ENCODE measurements at places on chromosomes 6 and 20. TPM values are rescaled to one million over a fixed set of nuclear protein-coding genes. Genes with fewer than 3 reads are reported as not detected.

GRCh38 chr6:29516108-29516507, 28.4 kb upstream of the MAS1L start:
- no peak for DNase-seq

DNA sequence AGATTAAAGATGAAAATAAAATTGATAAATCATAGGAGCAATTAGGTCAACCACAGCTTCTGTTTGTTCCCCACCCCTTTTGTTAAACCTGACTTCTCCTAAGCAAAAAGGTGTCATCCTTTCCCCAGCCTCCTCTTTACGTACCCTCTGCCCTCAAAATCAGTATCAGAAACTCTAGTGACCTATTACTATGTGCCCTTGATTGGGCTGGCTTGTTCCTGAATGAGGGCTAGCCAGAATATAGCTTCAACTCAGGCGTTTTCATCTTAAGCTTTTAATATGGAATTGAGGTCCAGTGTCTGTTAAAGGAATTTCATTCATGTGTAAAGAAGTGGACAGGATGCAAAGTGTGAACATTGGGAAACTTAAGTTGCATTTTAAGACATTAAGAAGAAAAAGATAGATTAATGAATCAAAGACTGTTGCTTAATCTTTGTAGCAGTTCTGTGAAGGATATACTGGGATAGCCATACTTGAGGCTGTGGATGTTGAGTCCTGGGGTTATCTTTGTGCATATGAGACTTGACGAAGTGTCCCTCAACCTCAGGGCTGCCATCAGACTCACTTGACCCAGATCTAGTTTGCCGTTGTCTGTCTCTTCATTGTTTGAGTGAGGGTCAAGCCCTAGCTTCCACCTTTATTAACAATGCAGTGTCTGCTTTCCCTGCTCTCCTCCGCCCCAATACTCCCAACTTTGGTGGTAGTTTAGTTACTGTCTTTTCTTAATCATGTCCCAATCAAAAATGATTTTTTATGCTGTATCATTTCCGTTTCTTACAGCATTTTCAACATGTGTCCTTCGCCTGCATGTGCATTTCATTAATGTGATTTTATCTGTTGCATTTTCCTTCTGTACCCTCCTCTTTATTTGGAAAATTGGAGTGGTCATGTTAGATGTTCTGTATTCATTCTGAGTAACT, 1.9 kb downstream of the TBPL1 start:
- no peak for DNase-seq

- no peak for DNase-seq
Measured at GRCh38 chr6:20352346-20352745, 49.3 kb upstream of the E2F3 start.

DNA sequence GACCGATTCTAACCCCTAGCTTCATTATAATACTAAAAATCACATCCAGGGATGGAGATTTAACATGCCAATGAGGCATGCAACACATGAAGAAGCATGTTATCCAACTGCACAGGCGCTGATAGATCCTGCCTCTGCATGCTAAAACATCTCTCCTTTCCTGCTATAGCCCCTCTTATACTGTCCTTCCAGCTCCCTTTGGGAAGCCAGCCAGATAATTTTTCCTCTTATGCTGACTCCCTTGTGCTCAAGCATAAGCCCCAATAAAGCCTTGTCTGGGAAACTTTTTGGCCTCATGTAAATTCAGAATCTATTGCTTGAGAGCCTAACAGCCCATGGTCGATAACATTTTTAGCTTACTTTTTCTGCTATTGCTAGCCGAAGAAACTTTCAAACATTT, 404.3 kb downstream of the EPM2A start:
- DNase-seq, result no peak

Gene GTF2H4
- 22.8 TPM for total RNA-seq

DNA sequence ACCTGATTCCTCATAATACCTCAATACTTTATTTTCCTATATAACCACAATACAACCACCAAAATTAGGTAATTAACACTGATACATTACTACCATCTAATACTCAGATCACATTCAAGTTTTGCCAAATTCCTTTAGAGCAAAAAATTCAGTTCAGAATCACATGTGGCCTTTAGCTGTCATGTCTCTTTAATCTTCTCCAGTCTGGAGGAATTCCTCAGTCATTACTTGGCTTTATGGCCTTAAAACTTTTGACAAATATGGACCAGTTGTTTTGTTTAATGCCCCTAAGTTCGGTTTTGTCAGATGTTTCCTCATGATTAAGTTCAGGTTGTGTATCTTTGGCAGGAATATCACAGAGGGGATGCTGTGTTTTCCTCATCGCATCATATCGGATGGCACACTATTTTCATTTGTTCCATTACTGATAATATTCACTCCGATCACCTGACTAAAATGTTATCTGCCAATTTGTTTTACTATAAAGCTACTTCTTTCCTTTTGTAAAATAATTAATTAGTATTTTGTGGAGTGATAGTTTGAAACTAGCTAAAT, 51.2 kb upstream of the AKIRIN2 start:
- no peak for DNase-seq

DNA sequence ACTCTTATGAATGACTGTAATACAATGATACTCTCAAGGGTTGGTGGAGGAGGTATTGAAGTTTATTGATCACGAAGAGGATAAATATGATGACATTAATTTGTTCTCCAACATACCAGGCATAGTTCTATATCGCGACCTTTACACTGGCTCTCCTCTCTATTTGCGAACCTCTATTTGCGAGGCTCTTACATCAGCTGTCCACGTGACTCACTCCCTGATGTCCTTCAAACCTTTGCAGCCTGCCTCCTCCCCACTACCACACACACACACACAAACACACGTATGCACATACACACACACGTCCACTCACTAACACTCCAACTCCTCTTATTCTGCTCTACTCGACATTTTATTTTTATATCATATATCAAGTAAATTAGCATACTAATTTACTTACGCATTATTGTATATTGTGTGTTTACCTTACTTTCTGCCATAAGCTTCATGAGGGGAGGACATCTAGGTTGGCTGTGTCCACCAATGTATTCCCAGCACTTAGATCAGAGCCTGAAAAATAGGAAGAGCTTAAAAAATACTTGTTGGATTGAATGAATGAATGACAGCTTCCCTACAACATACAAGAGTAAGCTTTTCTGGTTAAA, 53.3 kb upstream of the TNFRSF21 start:
- no peak for DNase-seq

Gene MCCD1
- total RNA-seq, result not detected

DNA sequence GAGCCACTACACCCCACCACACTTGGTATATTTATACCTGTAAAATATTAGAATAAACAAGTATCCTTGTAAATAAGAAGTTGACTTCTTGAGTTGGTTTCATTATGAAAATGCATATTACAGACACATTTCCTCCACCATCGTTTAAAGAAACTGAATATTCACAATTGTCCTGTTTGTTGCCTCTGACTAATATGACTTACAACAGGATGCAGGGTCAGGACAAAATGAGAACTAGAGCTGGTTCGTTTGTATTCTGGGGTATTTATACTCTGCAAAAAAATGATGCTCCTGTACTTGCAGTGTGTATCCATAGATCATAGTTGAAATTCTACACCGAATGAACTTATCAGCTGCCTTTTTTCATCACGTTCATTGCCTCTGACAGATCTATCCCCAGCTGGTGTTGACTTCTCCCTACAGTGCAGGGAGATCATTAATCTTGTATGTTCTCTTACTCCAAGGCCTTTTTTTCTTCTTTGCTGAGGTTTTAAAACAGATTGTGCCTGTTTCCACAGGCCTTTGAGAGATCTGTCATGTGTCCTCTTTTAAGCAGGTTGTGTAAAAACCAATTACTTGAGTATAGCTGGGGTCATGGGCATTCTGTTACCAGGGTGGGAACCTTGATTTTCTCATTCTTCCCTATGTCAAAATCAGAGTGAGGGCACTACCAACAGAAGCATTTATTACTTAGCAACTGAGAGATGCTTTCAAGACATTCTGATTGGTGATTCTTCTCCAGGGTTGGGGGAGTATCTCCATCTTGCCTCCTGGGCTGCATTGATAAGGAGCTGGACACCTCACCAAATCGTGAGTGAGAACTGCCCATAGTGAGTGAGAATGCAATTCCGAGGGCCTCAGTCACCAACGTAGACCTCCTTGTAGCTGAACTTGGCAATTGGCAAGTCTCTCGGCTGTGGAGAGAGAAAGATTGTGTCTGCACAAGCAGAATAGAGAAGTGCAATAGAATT, 78.8 kb upstream of the CD83 start:
- DNase-seq, result no peak
